ENCODE measurements at places on chromosomes 1 and 21.
A peak's percentile ranks its signal among the peaks of the same experiment; 100 is the strongest.

DNA sequence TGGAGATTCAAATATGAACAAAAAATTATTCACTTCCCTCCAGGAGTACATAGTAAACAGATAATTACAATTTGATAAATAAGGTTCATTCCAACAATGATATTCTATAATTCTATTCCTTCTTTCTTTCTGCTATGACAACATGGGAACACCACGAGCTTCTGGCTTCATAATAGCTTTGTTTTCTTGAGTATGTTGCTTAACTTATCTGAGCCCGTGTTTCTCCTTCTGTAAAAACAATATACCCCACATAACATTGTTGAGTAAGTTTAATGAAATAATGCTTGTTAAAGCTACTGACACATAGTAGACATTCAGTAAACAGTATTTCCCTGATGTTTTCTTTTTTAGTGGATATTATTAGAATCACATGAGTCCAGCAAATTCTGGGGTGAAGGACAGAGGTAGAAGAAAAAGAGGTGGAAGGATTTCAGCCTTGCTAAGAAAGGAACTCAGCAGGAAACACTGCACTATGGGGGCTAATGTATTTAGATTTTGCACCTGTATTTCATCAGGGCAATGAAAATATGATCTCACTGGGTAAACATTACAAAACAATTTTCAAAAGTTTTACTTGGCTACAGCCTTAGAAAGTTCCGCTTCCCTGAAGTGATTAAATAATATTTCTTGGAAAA is 430.8 kb upstream of the C1orf87 start:
- no peak for DNase-seq

GRCh38 chr21:27026501-27026900 is 59.6 kb upstream of the ADAMTS5 start:
- no peak for DNase-seq

GRCh38 chr1:211631168-211631567 is 44.3 kb downstream of the NEK2 start:
- no peak for DNase-seq

GRCh38 chr1:7398982-7399381 is 372.1 kb upstream of the VAMP3 start:
- no peak for DNase-seq

DNA sequence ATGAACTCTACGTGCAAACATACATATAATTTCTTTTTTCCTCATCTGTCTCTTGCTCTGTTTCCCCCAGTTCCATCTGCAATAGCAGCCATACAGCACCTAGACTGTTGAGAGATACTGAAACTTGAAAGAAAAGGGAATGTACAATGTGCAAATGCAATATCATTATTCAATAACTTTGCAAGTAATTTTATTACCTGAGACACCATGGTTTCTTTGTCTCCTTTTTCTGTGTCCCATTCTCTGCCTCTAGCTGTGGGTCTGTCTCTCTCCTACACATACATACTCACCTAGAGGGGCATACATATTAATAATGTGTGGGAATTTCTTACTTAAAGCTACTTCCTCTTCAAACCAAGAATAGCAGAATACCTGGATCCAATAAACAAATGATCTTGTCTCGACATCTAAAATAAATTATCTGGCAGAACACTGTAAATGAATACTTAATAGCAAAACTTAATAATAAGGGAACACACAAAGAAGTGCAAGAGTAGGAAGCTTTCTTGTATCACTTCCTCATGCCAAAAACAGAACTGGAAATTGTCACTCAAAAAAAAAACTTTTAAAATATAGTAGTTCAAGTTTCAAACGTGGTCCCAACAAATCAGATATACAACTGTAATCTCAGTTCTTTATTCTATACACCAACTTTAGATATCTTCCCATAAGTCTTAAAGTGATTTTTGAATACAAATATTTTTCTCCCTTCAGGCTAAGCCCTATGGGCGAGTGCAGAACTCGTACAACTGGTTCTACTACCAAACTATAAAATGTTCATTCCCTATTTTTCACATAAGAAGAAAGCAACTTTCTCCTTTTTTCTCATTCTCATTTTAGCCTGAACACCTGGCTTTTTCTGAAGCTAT is 194.6 kb downstream of the NRIP1 start:
- DNase-seq: no peak

GRCh38 chr1:212512816-212513559 is 80.3 kb downstream of the NENF start:
- no peak for DNase-seq

GRCh38 chr1:52877554-52877953 is 35.0 kb downstream of the ZYG11A start:
- no peak for DNase-seq

DNA sequence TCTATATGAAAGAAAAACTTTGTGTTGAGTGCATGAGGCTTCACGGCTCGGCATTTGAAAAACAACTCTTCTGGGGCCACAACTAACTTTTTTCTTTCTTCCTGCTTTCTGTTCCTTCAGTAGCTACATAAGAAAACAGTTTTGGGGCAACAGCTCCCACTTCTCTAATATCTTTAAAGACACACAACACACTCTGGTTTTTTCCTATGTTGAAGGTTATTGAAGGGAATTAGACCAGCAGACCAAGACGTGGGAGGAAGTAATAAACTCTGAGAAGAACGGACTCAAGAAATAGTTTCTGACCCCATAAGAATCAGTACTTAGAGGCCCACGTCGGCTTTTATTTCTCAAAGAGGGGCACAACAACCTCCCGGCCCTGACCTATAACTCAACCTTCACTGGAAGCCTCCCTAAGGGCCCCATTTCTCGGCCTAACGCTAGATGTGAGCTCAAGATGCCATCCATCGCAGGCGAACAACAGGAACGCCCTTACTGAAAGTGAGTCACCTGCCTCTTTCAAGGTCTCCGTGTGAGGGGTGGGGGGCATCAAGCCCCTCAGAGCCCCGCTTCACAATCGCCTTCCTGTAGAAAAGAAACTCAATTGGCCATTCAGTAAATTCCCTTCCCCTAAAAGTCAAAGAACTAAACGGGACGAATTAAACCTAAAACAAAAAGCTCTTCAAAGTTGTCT is 844 bp downstream of the ZMYM6 start:
- DNase-seq: peak; percentile 41

DNA sequence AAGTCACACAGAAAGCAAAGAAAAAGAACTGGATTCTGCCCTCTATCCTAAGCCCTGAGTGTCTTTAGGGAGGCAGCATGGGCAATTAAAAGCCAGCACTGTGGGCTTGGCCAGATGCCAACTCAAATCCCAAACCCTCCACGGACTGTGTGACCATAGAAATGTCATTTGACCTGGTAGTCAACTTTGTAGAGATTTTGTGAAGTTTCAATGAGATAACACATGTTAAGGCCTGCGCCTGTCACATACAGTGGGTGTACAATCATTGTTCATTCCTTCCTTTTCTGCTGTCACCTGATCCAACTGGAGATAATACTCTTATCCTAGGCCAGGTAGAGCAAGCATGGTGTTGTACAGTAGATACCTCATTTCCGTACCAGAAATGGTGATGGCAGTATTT is 54.2 kb downstream of the TMEM53 start:
- no peak for DNase-seq

GRCh38 chr21:25025596-25025995 is 581.7 kb downstream of the MRPL39 start:
- DNase-seq: no peak

DNA sequence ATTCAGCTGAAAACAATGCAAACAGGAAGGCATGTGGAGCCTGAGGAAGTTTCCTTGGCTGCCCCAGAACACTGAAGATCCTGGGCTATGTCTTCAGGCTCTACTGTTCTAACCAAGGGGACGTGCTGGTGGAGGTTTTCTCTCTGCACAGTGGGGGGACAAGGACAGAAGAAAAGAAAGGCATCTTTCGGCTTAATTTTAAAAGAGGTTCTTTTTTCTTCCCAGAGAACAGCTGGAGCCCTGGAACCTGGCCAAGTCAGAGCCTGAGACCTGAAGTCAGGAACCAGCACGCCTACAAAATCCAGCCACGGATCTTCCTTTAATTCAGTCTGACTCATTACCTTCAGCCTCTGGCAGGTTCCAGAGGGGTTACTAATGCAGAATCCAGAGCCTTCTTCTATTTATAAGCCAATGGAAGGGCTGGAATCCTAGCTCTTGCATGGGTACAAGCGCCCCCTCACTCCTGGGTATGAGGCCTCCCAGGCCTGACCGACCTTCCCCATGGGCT is 19.8 kb downstream of the CTNNBIP1 start:
- DNase-seq: no peak
